ENCODE measurements at places on chromosomes 3 and 15.

DNA sequence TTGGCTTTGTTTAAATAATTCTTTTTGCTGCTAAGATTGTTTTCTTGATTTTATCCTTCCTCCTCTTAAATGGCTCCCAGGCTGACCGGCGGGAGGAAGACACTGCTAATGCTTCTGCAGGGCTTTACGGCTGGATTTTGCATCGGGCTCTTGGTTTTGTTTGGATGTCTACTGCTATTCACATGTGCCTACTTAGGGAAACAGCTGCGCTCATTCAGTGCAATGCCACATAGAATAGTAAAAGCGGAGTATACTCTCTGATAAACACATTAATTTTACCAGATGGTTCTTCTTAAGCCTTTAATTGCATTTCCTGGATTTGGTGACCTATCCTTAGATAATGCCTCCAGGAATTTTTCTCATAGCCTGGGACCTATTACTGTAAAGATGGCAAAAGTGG, 146.6 kb downstream of the THSD4 start:
- DNase-seq = no peak

GRCh38 chr3:171218069-171218468, 191.5 kb upstream of the SLC2A2 start:
- no peak for DNase-seq

DNA sequence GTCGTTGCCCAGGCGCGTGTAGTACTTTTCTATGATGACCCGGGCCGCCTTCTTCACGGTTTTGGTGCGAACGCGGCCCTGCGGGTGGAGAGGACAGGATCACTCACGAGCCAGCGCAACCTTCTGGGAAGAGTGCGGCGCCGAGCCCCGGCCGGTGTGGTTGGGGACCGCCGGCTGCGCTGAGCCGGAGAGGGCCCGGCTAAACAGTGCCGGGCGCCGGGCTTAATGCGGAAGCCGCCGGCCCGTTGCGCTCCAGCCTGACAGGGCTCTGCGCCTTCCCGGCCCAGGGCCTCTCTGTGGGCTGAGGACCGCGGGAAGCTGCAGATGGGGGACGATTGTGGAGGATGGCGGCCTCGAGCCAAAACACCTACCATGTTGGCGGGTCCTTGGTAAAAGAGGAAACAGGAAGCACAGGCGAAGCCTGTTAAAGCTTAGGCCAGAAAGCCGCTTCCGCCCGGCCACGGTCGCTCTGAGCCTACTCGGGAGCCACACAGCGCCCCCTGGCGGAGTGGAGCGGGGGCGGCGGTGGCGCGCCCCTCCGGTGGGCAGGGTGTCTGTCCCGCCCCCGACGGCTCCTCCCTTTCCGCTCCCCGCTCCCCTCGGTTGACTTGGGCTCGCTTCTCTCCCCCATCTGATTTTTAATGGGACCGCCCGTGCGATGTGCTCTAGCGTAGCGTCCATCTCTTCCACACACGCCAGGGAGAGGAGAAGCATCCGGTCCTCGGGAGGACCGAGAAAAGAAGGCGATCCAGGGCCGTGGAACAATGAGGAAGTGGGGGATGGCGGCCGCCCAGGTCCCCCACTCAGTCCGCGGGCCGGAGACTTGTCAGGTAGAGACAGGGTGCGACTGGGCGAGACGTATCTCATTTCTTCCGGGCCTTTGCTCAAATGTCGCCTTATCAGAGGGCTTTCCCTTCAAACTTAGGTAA, at the start of gene RPS17:
Gene RPS17 (minus strand): TSS at position 403 of the 929 bp plus-strand sequence. CDS start 29 bp downstream, at position 374.
- no peak for DNase-seq

DNA sequence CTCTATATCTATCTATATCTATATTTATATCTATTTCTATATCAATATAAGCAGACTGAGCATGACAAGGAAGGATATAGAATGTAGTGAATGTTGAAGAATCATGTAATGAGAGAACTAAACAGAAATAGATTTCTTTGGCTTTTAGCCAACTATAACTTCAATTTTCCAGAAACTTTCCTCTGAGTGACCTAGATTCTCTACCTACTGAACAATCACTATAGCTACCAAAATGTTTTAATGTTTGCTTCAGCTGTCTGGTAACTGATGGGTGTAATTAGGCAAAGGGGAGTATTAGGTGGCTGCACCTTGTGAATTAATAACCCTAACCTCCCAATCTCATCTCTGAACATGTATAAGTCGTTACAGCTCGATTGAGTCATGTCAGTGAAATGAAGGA, 76.4 kb upstream of the ROBO1 start:
- DNase-seq = no peak

DNA sequence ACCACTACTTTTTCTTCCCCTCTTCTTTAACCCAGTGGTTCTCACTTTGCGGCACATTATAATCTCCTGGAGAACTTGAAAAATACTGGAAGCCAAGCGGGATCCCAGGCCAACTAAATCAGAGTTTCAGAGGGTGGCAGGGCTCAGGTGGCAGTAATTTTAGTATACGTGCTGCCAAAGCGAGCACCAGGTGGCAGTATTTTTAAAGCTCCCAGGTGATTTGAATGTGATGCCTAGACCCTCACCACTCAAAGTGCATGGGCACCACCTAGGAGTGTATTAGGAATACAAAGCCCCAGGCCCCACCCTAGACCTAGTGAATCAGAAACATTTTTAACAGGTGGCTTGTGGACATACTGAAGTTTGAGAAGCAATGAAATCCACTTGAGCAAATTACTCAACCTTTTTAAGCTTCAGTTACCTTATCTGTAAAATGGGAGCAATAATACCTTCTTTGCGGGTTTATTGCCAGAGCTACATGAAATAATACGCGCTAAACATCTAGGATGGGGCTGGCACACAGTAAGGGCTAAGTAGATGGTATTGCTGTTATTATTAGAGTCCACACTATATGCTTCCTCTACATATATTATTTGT, 8.3 kb downstream of the B3GALNT1 start:
- no peak for DNase-seq

GRCh38 chr3:51669241-51670052, 1.6 kb upstream of the TEX264 start:
- peak; percentile 2 for DNase-seq

- DNase-seq = peak; percentile 99
Measured at GRCh38 chr3:120093911-120094775, at the start of gene GSK3B. Gene GSK3B, minus strand, starts transcription at chr3:120094447. Its CDS starts 1,013 bp downstream, at chr3:120093434.

GRCh38 chr3:178474526-178474925, 61.7 kb upstream of the KCNMB2 start:
- no peak for DNase-seq

DNA sequence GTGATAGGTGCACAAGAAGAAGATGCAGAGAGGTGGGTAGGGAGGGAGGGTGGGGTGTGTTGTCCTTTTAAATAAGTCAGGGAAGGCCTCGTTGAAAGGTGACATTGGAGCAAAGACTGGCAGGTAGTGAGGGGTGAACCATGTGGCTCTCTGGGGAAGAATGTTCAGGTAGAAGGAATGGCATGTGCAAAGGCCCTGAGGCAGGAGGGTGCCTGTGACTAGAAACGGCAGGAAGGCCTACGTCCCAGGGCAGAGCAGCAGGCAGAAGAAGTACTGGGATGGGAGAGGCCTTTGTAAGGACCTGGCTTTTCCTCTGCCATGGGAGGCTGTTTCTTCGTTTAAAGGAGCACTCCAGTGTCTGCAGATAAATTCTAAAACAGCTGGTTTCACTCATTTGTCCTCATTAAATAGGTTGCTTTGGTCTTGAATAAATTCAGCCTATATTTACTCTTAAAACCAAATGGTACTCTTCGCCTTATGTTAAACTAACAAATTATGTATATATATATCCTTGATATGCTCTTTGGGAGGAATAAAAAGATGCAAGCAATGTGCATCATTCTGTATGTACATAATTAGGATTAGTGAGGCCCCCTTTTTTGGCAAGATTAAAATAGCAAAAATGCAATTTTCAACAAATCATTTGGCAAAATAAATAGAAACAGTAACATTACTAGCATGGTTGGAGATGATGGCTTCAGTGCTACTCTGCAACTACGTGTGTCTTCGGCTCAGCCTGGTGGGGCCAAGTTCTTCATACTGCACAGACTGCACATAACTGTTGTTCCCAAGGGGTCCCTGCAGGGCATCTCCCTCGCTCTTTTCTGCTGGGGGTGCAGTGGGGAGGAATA, 151.4 kb downstream of the KLF13 start:
- DNase-seq = no peak

GRCh38 chr15:65856821-65857455, 12.4 kb upstream of the RAB11A start:
- DNase-seq = no peak

DNA sequence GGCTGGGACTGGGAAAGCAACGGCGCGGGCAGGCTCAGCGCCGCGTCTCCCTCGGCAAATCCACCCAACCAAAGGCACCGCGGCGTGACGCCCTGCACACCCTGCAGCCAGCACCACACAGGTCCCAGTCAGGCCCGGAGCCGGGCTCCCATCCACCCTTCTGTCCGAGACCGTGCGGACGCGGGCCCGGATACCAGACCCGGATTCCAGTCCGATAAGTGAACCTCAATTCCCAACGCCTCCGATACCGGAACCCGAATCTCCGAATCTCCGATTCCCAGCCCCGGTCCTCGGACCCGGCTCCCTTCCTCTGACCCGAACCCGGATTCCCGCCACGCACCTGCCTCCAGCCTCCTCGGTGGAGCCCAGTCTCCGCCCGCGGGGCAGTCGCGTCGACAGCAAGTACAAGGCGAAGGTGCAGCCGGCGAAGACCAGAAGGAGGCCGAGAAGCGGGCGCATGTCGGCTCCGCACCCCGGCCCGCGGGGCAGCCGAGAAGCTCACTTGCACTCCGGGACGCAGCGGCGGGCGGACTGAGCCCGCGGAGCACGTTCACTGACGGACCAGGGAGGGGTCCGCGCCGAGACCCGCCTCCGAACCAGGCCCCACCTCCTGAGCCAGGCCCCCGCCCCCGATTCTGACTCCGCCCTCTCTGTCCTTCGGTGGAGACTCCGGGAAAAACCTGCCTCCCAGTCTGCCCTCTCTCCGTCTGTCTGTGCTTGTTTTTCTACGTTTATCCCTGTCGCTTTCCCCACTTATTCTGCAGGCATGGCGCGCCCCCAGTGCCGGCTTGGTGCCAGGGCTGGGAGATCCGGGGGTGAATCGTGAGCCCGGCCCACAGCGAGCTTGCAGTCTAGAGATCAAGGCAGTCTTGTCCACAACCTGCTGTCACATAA, at the start of gene TMEM41A:
Gene TMEM41A (minus strand): TSS at position 533 of the 894 bp plus-strand sequence. CDS start 74 bp downstream, at position 459.
- DNase-seq = peak; percentile 3

DNA sequence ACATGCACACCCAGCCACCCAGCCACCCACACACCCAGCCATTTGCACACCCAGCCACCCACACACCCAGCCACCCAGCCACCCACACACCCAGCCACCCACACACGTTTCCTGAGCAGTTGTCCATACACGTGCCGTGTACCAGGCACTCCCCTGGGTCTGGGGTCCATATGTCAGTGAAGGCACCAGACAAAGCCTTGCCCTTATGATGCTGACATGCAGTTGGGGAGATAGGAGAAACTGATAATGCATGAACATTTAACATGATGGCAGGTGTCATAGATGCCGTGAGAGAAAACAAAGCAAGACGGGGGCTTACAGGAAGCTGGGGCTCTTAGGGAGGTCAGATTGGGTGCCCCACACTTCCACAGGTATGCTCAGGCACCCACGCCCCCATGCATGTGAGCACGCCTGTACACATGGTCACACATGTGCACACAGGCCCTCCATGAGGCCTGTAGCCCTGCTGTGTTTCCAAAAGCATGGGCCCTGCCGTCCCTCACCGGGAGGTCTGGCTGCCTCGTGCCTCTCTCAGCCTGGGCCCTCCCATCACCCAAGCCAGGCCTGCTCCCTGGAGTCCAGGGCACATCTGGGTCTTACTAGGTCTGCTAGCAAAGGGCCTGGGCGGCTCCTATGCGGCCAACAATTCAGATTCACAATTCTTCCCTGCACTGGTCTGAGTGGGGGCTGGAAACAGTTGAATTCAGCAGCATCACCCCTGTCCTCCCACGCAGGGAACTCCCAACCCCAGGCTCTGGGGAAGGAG, 3.6 kb upstream of the DNAJB8 start:
- no peak for DNase-seq

GRCh38 chr3:116663161-116664110, 46.1 kb upstream of the TUSC7 start:
- DNase-seq = no peak

GRCh38 chr3:114453361-114453780, 159.5 kb downstream of the TIGIT start:
- no peak for DNase-seq

DNA sequence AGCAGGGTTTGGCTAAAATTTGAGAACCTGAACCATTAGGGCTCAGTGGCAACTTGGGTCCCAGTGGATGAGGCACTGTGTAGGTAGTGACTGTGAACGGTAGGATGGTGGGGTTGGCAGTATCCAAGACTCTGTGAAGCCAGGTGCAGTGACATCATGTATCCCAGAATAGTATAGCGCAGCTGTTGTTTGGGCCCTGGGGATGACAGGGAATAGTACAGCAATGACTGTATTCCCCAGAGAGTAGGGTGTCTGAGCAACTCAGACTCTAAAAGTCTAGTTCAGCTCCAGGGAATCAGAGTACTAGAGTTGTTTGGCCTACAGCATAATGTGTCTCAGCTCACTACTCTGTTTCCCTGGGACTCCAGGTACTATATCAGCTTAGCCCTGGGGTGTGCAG, 20.7 kb upstream of the PPP2R3A start:
- DNase-seq = no peak

DNA sequence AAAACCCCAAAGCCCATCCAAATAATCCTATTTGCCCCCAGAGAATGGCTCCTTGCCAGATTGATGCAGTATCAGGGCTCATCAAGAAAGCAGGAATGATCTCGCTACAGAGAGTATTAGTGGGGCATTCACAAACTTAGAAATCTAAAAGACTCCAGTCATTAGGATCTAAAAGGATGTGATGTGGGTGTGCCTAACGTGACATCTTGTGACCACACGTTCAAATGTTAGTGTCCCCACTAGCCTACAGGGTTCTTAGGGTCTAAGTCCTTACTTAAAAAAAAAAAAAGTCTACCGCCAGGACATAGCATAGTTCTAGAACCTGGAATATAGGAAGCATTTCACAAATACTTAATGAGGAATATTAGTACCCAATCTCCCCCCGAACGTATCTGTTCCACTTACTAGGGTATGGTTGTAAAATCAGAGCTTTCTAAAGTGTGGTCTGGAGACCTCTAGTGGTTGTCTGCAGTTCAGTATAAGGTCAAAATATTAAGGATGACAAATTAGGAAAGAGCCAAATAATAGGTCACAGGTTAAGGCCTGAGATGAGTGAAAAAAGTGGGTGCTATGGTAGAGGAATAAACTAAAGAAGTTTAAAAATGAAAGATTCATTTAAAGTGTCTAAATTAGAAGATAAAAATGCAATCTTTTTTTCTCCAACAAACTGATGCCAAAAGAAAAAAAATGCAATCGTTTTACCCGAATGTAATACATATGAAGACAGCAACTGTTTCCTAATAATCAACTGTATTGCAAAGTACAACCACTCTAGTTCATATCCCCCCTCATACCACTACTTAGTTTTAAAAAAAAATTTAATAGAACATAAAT, 4.2 kb upstream of the CHRM5 start:
- DNase-seq = no peak

DNA sequence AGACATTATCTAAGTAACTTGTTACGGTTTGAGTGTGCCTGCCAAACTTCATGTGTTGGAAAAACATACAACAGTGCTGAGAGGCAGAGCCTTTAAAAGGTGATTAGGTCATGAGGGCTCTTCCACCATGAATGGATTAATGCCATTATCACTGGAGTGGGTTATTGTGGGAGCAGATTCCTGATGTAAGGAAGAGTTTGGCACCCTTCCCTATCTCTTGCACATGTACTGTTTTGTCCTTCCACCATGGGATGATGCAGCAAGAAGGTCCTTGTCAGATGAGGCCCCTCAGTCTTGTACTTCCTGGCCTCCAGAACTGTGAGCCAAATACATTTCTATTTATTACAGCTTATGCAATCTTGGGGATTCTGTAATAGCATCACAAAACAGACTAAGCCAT, 413.9 kb downstream of the EPHA3 start:
- DNase-seq = no peak

All from NCI-H187 treated with DMSO at 0.1 percent for 48 hours (cell line).